Cardiac ventricle fibroblast (primary cell): ENCODE measurements at places on chromosomes 4 and X. TPM values are rescaled to one million over a fixed set of nuclear protein-coding genes. Genes with fewer than 3 reads are reported as not detected.

ADGRL3 gene
- total RNA-seq, result 1.4 and 2.7 TPM in 2 replicates

NXF2 gene
- not detected in 2 replicates for total RNA-seq

SAGE1 gene
- total RNA-seq, result not detected in 2 replicates

FABP2 gene
- total RNA-seq, result not detected in 2 replicates

ADH1A gene
- not detected in 2 replicates for total RNA-seq

NKX1-1 gene
- total RNA-seq, result not detected in 2 replicates

INTS6L gene
- 1.9 and 2.4 TPM in 2 replicates for total RNA-seq
